Kidney capillary endothelial cell (primary cell): ENCODE measurements at places on chromosomes 6 and 20.

GRCh38 chr6:86715676-86716075 lies 221.7 kb upstream of the HTR1E start:
- no peak for DNase-seq

DNA sequence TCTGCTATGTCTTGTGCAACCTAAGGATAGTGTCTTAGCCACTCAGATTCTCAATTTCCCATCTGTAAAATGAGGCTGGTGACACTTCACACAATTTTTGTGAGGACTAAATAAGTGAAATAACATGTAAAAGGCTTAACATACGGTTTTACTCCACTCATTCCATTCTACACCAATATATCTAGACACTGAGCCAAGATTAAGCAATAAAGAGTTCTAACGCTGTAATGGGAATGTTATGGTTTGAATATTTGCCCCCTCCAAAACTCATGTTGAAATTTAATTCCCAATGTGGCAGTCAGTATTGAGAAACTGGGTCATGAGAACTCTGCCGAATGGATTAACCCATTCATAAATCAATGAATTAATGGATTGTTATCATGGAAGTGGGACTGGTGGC lies 301.0 kb downstream of the HACE1 start:
- DNase-seq = no peak

DNA sequence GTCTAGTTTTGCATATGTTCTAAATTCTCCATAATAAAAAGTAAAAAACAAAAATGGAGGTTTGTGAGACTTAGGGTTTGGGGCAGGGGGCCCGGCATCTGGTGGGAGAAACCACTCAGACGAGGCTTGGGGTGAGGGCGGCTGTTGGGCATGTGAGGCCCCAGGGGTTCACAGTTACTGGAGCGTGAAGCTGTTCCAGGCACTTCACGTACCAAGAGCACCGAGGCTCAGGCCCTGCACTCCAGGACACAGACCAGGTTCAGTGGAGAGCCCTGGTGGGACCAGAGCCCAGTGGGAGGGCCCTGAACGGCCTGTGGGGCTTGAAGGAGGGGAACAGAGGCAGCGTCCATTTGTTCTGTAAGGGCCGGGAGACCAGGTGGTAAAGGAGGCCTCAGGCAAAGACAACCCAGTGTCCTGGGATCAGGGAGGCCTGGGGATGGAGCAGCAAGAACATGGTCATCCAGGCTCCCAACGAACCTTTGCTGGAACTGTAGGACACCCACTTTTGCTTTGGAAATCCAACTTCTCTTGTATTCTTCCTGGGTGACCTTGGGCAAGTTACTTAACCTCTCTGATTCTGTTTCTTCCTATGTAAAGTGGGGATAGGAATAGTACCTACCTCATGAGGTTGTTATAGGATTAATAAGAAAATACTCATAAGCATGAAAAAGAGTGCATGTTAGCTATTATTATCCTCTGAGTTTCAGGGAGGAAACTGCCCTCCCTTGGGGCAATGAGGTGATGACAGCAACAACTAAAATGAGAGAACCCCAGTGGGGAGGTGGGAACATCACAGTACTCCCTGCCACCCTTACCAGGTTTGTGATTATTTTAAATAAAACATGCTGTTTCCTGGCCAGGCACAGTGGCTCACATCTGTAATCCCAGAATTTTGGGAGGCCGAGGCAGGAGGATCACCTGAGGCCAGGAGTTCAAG lies 1.1 kb upstream of the FGD2 start:
- no peak for DNase-seq

GRCh38 chr6:145247692-145248419 lies 487.5 kb downstream of the EPM2A start:
- peak; percentile 27 for DNase-seq

DNA sequence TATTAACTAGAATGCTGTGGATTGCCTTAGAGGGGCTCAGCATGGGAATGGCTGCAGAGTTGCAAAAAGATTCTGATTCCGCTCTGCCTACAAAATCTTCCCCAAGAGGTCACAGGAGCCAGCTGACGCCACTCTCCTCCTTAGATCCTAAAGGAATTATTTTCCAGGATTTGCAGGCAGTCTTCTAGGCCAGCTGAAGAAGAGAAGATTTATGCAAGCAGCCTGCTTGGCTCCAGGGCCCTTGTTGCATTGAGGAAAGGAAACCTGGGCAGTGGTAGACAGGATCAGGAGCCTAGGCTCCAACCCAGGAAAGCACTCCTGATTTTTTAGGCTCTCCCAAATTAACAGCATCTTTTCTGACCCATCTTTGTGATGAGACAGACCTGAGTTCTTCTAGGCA lies 245.8 kb downstream of the PKHD1 start:
- DNase-seq = no peak

GRCh38 chr6:63797721-63798120 lies 162.1 kb downstream of the PHF3 start:
- no peak for DNase-seq

GRCh38 chr6:117138920-117139319 lies 126.4 kb upstream of the VGLL2 start:
- no peak for DNase-seq

DNA sequence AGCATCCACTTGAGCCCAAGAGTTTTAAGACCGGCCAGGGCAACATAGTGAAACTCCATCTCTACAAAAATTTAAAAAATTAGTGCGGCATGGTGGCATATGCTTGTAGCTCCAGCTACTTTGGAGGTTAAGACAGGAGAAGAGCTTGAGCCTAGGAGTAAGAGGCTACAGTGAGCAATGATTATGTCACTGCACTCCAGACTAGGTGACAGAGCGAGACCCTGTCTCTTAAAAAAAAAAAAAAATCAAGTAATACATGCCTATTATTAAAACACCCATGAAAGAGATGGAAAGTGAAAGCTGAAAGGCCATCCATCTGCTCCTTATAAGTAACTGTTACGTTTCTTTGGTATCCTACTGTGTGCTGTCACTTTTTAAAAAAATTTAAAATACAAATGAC lies 66.4 kb downstream of the FKBP5 start:
- no peak for DNase-seq

- peak; percentile 23 for DNase-seq
These were observed 50.4 kb downstream of the HLA-DPB1 start for GRCh38 chr6:33126101-33126714.

- no peak for DNase-seq
These were observed 34.4 kb upstream of the CDH22 start for GRCh38 chr20:46342451-46343347.

- no peak for DNase-seq
These were observed 190.7 kb upstream of the UFL1 start for GRCh38 chr6:96330884-96331283.

- peak; percentile 17 for DNase-seq
These were observed 1.3 kb upstream of the CDYL start for GRCh38 chr6:4774715-4775493.

GRCh38 chr6:29112135-29112534 lies 4.3 kb downstream of the OR2J3 start:
- no peak for DNase-seq

- DNase-seq = no peak
These were observed 153.3 kb downstream of the IBTK start for GRCh38 chr6:82094166-82094806.

DNA sequence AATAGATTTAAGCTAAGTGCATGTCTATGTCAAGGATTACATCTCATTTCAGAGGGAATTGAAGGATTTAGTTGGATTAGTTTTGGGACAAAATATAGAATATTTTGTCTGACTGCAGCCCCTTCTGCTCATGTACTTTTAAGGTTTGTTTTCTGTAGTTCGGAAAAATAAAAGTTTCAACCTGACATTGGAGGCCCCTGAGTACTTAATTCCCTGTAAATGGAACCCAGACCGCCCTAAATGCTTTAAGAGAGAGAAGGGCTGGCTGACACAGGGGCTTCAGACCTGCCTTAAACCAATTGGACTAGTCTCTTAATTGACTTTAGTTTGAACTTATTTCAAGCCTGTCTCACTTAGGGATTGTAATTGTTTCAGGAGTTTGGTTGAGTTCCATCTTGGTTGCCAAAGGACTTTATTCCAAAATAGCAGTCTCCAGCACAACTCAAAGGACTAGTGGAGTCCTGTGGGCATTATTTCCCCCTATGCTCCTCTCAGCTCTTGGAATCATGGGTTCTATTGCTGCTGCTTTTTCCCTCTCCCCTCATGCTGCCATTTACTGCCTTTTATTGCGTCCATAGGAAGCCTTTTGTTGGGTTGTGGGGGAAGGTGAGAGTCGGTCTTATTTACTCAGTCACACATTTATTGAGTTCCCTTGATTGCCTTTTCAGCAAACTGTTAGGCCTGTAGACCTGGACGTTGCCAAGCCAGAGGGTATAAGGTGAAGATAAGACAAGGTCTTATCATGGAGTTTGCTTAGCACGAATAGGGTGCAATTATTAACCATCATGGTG lies 14.5 kb downstream of the BRD2 start:
- DNase-seq = no peak

DNA sequence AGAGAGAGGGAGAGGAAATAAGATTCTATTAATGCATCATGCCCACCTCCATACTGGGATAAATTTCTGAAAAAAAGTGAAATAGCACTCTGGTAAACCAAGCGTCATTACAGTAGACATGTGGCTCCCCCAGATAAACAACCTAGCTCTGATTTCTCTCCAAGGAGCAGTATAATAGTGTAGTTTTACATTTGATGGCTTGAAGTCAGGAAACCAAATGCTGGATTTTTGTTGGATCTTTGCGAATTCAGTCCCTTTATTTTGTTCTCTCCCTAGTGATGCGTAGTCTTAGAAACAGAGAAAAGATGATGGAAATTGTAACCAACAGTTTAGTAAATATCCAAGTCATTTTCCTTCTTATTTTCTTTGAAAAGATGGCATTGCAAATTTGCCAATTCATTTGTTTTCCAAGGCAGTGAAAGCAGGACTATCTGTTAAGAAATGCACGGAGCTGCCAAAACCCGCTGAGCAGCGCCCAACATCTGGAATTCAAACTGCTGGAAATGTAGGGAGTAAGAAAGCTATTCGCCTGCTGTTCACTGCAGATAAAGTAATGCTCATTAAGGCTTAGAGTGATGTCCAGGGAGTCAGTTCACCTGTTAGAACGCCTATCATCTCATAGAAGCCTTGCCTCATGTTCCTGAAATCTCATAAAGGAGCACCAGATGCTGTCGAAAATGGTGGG lies 85.7 kb upstream of the DOK5 start:
- no peak for DNase-seq

GRCh38 chr20:53876956-53877355 lies 193.4 kb downstream of the BCAS1 start:
- no peak for DNase-seq

DNA sequence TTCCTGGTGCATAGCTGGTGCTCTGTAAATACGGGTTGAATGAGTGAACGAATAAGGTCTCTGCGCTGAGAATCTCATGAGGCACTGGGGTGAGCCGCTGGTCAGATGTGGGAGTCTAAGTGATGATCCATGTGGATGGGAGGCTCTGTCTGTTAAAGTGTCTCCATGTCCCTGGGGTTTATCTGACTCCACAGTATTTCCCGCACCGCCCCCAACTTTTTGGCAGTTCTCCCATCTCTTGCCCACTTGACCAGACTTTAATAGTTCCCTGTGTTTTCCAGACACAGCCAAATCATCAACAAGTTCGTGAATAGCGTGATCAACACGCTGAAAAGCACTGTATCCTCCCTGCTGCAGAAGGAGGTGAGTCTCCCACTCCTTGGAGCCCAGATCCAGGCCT lies 9.9 kb downstream of the BPIFA2 start:
- DNase-seq = no peak

DNA sequence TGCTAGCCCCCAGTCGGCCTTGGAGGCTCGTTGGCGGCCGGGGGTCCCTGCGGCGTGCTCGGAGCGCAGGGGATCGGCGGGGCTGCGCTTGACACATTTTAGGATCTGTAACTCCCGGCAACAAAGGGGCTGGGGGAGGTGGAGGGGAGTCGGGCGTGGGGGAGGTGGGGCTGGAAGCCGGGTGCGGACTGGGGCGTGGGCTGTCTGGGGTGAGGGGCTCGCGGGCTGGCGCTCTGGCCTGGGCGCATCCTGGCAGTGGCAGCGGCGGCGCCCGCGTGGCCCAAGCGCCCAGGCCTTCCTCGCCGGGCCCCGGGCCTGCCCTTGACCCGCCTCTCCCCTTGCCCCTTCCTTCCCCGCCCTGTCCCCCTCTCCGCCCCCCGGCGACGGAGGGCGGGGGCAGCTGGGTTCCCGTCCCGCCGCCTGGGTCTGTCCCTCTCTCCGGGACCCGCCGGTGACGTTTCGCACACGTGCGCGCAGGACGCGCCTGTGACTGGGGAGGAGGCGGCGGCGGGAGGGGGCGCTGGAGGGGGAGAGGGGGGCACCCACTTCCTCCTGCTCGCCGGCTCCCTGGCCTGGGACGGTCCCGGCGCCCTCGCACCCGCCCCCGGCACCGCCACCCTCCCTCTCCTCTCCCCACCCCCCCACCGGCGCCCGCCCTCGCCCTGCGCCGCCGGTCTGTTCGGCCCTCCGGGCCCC lies 1.5 kb downstream of the E2F3 start:
- DNase-seq = peak; percentile 87

GRCh38 chr20:16203096-16203495 lies 370.2 kb downstream of the KIF16B start:
- DNase-seq = no peak

DNA sequence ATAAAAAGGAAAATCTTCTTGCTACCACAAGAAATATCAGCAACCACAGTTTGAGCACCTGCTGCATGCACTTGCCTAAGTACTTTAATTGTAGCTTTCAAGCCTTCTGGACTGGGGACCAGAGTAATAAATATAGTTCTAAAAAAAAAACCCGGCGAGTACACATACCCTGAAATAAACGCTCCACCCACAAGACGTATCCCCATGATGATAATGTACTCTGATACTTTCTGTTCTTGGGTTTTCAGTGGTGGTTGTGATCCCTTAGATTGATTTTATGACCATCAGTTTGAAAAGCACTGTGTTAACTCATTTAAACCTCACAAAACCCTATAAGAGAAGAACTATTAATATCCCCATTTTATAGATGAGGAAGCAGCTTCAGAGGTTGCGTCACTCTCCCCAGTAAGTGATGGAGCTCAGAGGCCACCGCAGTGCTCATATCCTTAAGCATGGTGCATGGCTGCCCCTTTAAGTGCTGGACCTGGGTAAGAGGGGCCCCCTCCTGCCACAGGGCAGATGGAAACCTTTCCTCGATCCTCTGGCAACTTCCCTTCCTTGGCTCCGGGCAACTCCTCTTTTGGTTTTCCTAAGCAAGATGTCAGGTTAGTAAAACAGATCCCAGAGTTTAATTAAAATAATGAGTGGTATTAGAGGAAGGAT lies 67.3 kb downstream of the KCNB1 start:
- no peak for DNase-seq

GRCh38 chr20:63564036-63564810 lies 9.8 kb downstream of the HELZ2 start:
- DNase-seq = no peak

DNA sequence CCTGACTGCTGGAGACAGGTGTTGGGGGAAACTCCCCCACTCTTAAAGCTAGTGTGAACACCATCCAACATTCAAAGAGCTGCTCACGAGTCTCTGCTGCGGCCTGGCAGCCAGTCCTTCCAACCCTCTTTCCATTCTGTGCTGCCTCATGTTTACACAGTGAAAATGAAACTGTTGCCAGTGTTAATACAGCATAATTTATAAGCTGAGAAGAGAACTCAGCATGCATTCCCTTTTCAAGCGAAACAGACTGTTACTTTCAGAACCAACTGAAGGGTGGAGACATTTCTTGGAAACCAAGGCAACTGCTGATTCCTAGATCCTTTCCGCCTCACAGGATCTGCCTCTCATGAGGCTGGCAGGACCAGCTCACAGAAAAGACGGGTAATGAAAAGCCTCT lies 533.8 kb upstream of the ID4 start:
- DNase-seq = no peak

GRCh38 chr20:25532971-25533391 lies 52.4 kb downstream of the NINL start:
- no peak for DNase-seq
